Activated T-helper 17 cell treated with anti-CD3 and anti-CD28 coated beads, Interleukin-2, amount 50 U/mL, for 72 hours (primary cell): ENCODE measurements at places on chromosomes 5 and 9. TPM values are rescaled to one million over a fixed set of nuclear protein-coding genes. Genes with fewer than 3 reads are reported as not detected.
A peak's percentile ranks its signal among the peaks of the same experiment; 100 is the strongest.

GRCh38 chr5:68950125-68950524, 143.7 kb upstream of the SLC30A5 start:
- ATAC-seq: no peak

- ATAC-seq: no peak
These were observed 48.4 kb downstream of the ACTBL2 start for GRCh38 chr5:57434227-57434640.

GRCh38 chr5:124604419-124604818, 142.0 kb downstream of the ZNF608 start:
- ATAC-seq: no peak

GRCh38 chr9:107624234-107624948, 134.8 kb upstream of the KLF4 start:
- no peak for ATAC-seq

- no peak for ATAC-seq
These were observed 407.2 kb upstream of the SGCD start for GRCh38 chr5:155919725-155920124.

GRCh38 chr5:75306746-75307145, 30.3 kb upstream of the HMGCR start:
- no peak for ATAC-seq

GRCh38 chr9:20570087-20570486, 52.2 kb downstream of the MLLT3 start:
- ATAC-seq: no peak

DNA sequence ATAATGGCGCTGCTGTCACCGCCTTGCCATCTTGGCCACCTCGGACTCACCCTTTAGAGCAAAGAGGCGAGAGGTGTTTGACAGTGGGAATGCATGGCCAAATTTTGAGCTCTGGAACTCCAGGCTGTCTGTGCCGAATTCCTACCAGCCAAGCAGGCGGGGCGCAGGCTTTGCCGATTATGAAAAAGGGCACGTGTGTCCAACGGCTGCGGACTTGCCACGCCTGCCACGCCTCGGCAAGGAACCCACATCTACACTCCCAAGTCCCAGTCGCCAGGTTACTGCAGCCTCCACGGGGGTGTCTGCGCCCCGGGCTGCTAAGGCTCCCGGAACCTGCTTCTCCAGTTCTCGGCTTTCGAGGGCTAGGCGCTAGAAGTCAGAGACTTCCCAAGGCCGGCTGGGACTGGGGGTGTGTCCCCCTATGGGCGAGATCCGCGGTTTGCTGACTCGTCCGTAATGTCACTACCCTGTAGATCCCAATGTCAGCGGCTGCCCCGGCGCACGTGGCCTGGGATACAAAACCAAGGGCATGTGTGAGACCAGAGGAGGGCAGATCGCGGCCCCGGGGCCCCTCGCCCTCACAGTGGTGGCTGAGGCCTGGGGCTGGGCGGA, 2.8 kb downstream of the NPR3 start:
- ATAC-seq: no peak

GRCh38 chr5:30040488-30041118, 1152.9 kb upstream of the CDH6 start:
- no peak for ATAC-seq

DNA sequence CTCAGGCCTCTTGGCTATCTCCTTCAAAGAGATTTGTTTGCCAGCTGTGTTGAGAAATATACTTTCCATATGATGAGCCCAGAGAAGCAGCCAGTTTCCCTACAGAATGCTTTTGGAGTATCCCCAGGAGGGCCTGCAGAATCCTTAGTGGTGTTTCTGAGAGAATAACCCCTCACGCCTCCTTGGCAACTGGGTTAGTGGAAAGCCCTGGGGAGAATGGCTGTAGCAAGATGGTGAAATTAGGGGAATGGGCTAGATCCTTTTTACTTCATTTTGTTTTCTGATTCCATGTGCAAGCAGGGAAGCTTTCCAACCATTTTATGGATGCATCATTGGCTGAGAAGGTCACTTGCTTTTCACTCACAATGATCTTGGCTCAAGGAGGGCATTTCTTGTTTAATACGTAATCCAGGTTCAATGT, 364.6 kb downstream of the DMRT2 start:
- ATAC-seq: no peak

- peak; percentile 82 for ATAC-seq
These were observed 5.9 kb upstream of the ACO1 start for GRCh38 chr9:32378496-32378895.

GRCh38 chr5:77129391-77129990, 42.4 kb upstream of the ZBED3 start:
- no peak for ATAC-seq

DNA sequence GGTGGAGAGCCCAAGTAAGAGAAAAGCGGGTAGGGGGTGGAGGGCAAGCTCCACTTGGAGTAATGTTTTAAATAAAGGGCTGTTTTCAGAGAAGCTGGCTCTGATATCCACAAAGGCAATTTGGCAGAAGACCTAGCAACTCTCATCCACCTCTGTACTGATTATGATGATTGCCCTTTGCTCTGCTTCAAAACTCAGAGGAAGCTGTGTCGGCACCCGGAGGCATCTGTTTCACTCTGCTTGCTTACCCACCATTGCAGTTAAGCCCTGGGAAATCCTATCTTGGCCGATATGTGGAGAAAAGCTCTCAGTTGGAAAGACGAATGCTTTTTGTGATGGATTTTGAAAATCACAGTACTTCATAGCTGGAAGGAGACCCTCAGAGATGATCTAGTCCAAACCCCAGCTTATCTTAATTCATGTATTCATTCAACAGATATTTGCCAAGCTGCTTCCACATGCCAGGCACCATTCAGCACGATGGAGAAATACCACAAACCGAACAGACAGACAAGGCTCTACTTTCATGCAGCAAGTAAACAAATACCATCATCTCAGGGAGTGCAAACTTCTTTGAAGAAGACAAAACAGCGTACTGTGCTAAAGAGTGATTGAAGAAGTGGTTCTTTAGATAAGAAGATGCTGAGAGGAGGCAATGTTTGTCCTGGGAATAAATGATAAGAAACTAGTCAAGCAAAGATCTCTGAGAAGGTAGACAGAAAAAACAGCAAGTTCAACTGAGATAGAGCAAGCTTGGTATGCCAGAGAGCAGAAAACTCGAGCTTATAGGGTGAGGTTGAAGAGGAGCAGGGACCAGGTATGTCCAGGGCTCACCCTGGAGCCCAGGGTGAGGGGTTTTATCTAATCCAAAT, 140.4 kb upstream of the SPDL1 start:
- no peak for ATAC-seq

GRCh38 chr5:42021923-42022322, 96.8 kb downstream of the FBXO4 start:
- no peak for ATAC-seq

DNA sequence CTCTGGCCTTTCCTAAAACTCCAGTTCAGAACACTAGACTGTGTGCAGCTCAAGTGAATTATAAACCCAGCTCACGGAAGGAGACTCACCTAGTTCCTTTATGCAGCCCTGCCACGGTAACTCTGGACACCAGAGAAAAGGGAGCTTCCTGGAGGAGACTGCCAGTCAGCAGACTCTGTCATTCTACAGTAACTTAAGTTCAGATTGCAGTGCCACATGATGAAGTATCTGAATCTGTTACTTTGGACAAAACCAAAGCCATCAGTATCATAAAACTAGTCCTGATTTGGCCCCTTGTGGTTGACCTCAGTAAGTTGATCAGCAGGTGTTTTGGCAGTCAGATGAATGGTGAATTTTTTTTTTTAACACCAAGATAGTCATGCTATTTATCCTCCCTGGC, 2.7 kb downstream of the MTRR start:
- no peak for ATAC-seq

GRCh38 chr5:149421834-149422233, 42.7 kb upstream of the IL17B start:
- peak; percentile 31 for ATAC-seq

- no peak for ATAC-seq
These were observed 42.2 kb upstream of the AFAP1L1 start for GRCh38 chr5:149229298-149229937.

GRCh38 chr5:33696411-33696810, 195.4 kb downstream of the ADAMTS12 start:
- no peak for ATAC-seq

GRCh38 chr9:113682297-113682771, 193.8 kb upstream of the ZNF618 start:
- ATAC-seq: no peak

DNA sequence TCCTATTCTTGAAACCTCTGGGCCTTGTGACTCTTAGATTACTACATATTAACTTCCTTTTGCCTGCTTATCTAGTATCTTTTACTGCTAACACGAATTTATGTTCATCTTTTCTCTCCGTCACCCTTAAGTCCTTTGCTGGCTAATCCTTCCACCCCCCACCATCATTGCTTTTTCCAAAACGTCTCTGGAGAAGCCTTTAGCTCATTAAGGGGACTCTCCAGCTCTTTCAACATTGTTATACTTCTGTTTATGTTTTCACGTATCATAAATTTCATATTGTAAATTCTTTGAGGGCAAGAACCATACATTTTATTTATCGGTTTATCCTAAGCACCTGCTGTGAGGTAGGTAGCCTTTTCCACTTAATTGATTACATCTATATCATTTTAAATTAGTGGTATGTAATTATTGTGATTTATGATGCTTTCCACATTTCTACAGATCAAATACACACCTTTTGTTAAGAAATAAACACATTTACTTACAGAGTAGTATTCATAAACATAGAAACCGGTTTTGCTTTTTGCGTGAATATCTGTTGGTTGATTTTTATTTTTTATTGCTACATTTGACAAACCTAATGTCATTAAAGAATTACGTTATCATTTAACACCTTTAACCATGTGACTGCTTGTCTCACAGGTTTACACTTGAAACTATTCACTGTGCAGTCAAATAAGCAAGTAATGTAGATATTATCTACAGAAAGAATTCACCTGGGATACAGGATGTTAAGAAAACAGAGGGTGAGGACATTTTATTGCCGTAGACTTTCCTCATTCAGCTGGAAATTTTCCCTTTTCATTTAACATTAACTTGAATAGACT, 15.4 kb upstream of the SNX2 start:
- no peak for ATAC-seq

DNA sequence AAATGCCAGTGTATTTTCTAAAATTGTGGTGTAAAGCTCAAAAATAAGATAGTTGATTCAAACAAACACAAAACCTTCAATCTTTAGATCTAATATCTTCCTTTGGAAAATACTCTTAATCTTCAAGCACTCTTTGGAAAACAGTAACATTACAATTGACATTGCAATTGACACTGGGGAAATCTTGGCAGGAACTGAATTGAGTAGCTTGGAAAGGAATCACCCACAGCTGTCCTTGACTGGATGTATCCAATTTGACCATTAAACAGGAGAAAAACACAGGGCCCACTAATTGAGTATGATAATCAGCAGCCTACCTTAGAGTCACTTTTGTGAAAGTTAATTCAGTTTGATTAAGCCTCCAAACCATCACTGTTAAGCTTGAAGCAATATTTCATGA, 776.7 kb downstream of the DTWD2 start:
- no peak for ATAC-seq

DNA sequence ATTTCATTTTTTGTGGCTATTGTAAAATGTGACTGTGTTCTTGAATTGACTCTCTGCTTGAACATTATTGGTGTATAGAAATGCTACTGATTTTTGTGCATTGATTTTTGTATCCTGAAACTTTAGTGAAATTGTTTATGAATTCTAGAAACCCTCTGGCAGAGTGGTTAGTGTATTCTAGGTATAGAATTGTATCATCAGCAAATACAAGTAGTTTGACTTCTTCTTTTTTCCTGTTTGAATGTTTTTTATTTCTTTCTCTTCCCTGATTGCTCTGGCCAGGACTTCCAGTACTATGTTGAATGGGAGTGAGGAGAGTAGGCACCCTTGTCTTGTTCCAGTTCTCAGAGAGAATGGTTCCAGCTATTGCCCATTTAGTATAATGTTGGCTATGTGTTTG, 88.8 kb upstream of the HMHB1 start:
- ATAC-seq: no peak

GRCh38 chr9:85130260-85130659, 460.7 kb downstream of the NTRK2 start:
- ATAC-seq: no peak

GRCh38 chr9:38360839-38361472, 31.5 kb upstream of the ALDH1B1 start:
- ATAC-seq: no peak

GRCh38 chr5:147750065-147750464, 32.5 kb downstream of the JAKMIP2 start:
- no peak for ATAC-seq

GRCh38 chr5:77272206-77272605, 61.7 kb downstream of the PDE8B start:
- ATAC-seq: no peak

DNA sequence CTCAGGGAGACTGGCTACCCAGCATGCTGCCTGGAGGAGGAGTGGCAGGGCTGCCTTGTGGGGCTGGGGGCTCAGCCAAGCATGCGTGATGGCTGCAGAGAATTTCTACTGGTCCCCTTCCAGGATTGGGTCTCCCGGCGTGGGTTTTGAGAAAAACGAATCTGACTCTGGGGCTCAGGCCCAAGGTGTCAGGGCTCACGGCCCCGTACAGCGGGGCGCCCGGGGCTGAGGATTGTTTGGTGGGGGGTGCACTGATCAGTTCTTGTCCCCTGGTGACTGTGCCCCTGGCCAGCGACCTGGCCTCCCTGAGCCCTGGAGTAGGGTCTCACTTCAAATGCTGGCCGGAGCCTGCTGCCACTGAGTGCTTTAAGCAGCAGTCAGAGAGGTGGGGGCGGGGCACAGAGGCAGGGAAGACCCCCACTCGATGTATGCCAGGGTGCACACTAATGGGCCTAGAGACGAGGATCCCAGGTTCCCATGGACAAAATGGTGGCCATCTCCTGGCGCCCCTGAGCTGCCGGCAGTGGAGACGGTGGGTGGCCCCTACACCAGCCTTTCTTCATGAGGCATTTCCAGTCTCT, 45.5 kb upstream of the RNU6ATAC start:
- ATAC-seq: no peak

- ATAC-seq: no peak
These were observed 294.0 kb upstream of the SMARCA2 start for GRCh38 chr9:1721196-1721595.

DNA sequence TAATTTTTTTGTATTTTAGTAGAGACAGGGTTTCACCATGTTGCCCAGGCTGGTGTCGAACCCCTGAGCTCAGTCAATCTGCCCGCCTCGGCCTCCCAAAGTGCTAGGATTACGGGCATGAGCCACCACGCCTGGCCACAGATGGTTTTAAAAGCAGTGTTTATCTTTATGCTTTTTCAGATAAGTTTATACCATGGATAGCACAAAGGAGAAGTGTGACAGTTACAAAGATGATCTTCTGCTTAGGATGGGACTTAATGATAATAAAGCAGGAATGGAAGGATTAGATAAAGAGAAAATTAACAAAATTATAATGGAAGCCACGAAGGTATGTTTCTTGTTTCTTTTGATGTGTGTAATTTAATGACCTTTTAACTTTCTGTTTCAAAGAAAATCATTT, 35.1 kb downstream of the POLK start:
- ATAC-seq: no peak

- ATAC-seq: peak; percentile 44
These were observed 909 bp downstream of the NDFIP1 start for GRCh38 chr5:142109331-142110045.

- peak; percentile 68 for ATAC-seq
These were observed 52.2 kb downstream of the PCDH1 start for GRCh38 chr5:141825791-141826560.

- ATAC-seq: no peak
These were observed 95.5 kb upstream of the RAPGEF1 start for GRCh38 chr9:131835151-131835910.

Gene SCGB3A2
- total RNA-seq: not detected

Gene LHX2
- total RNA-seq: not detected

Gene S100Z
- total RNA-seq: 7.5 TPM

Gene FBXL7
- not detected for total RNA-seq

Gene C9orf153
- total RNA-seq: 1.0 TPM

Gene CATSPER3
- total RNA-seq: 0.50 TPM

Gene NOL6
- total RNA-seq: 58.3 TPM

Gene NIM1K
- total RNA-seq: 4.3 TPM
